ENCODE measurements at places on chromosomes 6 and 20.

DNA sequence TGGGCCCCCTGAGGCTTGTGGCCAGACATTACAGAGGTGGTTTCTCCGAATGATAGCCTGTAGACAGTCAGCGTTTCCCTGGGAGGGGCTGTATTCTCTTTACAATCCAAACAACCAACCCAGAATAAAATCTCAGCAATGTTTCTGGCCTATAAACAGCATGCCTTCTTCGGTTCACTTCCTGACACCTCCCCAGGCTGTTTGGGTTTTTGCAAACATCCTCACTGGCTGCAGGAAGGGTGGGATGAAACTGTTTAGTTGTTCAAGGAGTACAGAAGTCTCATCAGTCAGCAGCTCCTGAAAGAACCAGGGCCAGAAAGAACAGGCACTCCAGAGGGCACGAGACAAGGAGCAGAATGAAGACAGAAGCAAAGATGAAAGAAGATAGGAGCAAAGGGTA is 350.0 kb downstream of the QKI start:
- no peak for DNase-seq

- no peak for DNase-seq
Measured at GRCh38 chr6:14767226-14767625, 478.6 kb upstream of the JARID2 start.

DNA sequence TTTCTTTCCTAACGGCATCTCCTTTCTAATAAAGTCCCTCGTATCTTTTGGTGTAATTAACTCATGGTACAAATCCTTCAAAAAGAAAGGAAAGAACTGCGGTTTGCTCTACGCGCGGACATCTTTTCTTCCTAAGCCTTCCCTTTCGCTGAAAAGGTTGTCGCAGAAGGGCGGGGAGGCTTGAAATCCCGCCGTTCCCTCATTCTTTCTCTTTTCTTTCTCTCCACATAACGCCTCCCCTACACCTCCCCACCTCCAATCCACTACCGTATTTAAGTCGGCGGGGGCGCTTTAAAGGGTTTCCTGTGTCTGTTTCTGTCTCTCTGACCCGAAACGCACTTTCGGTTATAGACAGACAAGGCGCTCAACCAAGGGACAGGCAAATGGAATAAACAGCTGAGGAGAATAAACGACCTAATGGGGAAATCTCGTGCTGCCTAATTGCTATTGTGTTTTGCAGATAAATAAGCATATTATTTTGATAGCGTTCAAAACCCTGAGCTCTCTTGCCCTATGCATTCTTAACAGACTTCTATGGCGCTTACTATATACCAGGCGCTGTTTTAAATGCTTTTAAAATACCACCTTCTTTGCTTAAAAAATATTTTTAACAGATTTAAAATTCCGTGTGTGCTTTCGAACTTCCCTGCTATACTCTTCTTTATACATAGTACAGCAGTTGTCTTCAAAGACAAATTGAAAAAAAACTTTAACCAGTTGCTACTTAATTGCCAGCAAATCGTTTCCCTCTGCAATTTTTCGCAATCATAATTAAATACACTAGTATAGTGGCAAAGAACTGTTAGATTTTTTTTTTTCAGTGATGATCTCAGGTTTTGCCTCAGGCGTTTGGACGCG is 2.5 kb upstream of the HEY2 start:
- no peak for DNase-seq

GRCh38 chr6:3456898-3457709 is at the start of gene SLC22A23:
SLC22A23 (minus strand) TSS chr6:3457050; CDS start chr6:3456559, 491 bp downstream.
- no peak for DNase-seq

- DNase-seq = no peak
Measured at GRCh38 chr6:43219814-43220213, 9.5 kb downstream of the DNPH1 start.

DNA sequence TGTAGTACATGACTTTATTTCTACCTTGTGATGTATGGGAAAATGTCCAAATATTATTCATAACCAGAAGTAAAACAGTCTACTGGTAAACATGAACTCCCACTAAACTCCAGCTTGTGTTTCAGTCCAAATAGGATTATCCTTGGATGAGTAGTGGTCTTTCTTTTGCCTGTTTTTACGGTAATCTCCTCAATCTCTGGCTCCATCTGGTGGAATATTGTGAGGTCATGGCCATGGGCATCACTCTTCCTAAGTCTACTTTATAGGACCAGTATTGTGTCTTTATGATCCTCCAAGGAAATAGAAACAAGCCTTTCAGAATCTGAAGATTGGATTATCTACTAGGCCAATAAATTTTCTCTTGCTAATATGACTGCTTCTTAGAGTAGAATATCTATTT is 505.0 kb downstream of the BMP2 start:
- no peak for DNase-seq

DNA sequence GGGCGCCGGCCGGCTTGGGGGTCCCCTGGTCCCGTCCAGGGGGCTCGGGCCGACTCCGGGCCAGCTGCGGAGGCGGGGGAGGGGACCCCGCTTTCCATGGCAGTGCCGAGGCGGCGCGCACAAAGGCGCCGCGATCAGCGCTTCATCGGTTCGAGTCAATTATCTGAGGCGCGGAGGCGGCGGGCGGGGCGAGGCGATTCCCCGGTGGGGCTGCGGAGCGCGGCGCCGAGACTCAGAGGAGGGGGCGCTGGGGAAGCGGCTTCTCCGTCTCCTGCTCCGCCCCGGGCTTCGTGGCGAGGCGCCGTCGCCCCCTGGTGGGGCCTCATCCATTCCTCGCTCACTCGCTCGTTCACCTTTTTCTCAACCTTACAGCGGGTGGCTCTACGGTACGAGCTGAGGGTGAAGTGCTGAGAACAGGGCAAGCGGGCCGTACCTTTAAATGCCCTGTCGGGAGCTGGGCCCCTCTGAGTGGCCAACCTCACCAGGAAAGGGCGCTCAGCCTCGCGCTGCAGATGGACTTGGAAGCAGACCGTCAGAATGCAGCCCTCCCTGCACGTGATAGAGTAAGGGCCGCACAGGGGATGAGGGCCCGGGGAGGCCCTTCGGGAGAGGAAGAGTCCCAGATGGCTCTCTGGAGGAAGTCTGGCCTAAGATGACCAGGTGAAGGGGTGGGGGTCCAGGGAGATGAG is 39.9 kb downstream of the SLC52A3 start:
- DNase-seq = no peak

GRCh38 chr6:168132531-168133167 is 53.6 kb upstream of the FRMD1 start:
- no peak for DNase-seq

- no peak for DNase-seq
Measured at GRCh38 chr6:111614833-111615582, 9.3 kb upstream of the TRAF3IP2 start.

DNA sequence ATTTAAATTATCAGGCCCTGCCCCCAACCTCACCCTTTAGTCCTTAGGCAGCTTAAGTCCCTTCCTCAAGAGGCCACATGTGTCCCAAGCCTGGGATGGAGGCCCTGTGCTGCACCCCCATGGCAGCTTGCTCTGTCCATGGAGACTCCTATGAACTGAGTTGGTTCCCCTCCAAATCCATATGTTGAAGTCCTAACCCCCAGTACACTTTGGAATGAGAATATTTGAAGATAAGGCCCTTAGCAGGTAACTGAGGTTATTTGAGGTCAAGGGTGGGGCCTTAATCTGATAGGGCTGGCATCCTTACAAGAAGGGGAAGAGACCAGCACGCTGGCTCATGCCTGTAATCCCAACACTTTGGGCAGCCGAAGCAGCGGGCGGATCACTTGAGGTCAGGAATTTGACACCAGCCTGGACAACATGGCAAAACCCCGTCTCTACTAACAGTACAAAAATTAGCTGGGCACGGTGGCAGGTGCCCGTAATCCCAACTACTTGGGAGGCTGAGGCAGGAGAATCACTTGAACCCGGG is 6.7 kb upstream of the BEND3 start:
- DNase-seq = no peak

- DNase-seq = no peak
Measured at GRCh38 chr6:114375541-114376192, 32.8 kb upstream of the HS3ST5 start.

DNA sequence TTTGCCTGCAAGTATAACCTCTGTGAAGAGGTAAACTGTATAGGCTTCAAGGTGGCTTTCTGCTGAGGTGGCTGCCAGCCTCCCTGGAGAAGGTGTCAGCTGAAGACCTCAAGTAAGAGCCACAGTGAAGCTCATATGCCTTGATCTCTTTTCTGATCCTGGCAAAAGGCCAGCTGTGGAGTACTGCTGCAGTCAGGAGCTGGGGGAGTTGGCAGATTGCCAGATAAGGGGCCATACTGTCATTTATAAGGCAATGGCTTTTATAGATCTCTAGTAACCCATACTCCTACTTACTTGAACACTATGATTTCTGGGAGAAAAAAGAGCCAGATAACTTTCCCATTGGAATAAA is 8.8 kb upstream of the CEP85L start:
- DNase-seq = no peak

DNA sequence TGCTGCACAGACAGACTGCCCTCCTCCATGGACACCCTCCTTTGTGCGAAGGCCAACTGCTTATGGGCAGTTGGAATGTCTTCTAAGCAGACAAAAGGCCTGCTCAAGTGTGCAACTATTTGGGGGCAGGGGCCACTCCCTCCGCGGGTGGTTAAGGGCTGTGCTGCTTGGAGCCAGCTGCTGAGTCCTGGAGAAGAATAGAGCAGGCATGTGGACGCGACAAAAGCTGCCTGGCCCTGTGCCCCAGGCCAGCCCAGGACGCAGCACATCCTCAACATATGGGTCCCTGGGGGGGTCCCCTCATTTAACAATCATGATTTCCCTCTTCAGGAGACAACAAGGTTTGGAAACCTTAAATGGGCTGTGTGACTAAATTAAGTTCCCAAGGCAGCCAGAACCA is 45.5 kb upstream of the ENTPD6 start:
- no peak for DNase-seq

DNA sequence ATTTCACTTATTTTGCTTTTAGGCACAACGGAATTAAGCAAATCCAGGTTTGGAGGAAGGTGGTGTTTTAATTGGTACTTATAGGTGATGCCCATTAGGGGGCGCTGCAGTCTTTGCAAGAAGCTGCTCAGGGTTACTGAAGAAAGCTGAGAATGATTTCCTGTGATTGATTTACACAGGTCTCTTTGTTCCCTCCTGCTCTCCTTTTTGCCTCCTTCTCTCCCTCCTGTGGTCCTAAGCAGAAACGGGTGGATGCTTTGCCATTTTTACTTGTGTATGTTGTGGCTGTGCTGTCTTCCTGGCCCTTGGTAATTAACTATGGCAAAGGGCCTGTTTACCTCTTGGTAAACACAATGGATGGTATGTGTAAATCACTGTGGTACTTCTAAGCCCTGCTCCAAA is 97.8 kb downstream of the ANKS1A start:
- DNase-seq = peak; percentile 62

DNA sequence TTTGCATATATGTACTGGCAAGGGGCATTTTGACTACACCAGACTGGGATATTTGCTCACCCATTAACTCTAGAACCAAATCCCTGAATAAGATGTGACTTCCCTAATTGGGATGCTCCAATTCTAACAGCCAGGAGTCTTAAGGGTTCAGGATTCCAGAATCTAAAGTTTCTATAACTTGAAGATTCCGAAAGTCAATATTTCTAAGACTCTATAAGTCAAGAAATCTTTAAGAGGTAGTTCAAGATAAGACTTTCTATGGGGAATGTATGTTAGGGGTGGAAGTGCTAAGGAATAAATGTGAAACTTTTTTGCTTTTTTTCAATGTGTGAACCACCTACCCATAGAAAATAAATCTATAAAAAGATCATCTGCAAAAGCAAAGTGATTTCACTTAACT is 42.7 kb upstream of the BLCAP start:
- DNase-seq = no peak

GRCh38 chr6:133101790-133102189 is 139.4 kb upstream of the EYA4 start:
- DNase-seq = no peak

DNA sequence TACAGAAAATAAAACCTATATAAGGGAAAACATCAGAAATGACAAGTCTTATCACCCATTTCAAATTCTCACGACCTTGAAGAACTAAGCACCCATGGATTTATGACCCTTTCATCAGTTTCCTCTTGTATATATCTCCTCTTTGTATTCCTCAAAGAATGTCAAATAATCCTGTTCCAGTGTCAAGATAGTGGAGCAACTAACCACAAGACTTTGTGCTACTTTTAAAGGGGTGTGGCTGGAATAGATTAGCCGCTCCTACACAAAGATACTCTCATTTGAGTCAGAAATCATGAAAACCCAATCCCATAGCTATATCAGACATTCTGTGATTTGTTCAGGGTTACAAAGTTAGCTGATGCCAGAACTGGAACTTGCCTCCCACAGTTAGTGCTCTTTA is 6.6 kb downstream of the REPS1 start:
- DNase-seq = no peak

DNA sequence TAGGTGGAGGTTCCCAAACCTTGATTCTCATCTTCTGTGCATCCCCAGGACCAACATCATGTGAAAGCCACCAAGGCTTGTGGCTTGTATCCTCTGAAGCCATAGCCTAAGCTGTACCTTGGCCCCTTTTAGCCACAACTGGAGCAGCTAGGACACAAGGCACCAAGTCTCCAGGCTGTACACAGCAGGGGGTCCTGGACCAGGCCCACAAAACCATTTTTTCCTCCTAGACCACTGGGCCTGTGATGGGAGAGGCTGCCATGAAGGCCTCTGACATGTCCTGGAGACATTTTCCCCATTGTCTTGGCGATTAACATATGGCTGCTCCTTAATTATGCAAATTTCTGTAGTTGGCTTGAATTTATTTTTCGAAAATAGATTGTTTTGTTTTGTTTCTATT is 114.8 kb upstream of the LAMA2 start:
- no peak for DNase-seq

GRCh38 chr20:49811825-49812506 is 662 bp upstream of the SLC9A8 start:
- DNase-seq = no peak

DNA sequence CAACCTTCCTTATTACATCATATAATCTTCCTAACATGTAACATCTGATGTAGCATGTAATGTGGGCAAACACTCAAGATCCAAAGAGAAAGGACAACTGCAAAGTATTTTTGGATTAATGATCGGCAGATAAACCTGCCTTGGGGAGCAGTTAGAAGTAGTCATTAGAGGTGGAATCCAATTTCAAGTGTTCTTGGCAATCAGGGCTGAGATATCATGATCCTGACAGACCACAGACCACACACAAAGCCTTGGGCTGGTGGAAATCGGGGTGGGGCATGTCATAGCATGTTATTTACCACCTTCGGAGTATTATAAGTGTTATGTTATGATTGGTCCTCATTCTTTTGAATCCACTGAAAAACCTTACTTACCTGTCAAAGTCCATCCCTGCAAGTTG is 16.3 kb downstream of the NCOA5 start:
- no peak for DNase-seq

GRCh38 chr6:107698146-107698545 is 126.0 kb downstream of the SCML4 start:
- no peak for DNase-seq

DNA sequence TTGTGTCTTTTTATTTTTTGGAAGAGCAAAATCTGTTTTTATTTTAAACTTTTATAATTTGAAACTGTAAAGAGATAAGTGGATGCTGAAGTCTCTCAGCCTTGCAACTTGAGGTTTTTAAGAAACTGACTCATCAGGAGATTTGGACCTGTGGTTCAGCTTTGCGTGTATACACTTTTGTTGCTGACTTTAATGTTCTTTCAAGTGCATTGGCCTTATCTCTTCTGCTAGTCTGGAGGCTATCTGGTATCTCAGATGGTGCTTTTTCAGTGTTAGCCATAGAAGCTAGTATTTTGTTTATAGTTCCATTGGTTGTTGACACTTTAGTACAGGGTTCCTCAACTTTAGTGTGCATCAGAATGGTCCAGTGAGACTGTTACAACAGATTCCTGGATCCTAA is 504.0 kb upstream of the SPTLC3 start:
- no peak for DNase-seq

- no peak for DNase-seq
Measured at GRCh38 chr20:20065361-20065760, 13.0 kb downstream of the CFAP61 start.

- no peak for DNase-seq
Measured at GRCh38 chr6:143408151-143408786, 42.2 kb downstream of the ADAT2 start.

All from SW 1271 (cell line).